Dermis microvascular lymphatic vessel endothelial cell (primary cell): ENCODE measurements at places on chromosomes 13 and 19. TPM values are rescaled to one million over a fixed set of nuclear protein-coding genes. Genes with fewer than 3 reads are reported as not detected.

KPTN gene
- 4.0 and 5.3 TPM in 2 replicates for total RNA-seq

GAPDHS gene
- total RNA-seq, result not detected in 2 replicates

GGACT gene
- total RNA-seq, result 4.2 and 4.6 TPM in 2 replicates

SYT3 gene
- total RNA-seq, result under 0.01 TPM in 1 of 2 replicates, not detected in the other

FXYD1 gene
- total RNA-seq, result not detected in 2 replicates

KLK14 gene
- total RNA-seq, result not detected in 2 replicates

ZNF628 gene
- 0.77 and 2.1 TPM in 2 replicates for total RNA-seq

ZNF98 gene
- 0.13 TPM in 1 of 2 replicates, not detected in the other for total RNA-seq

FFAR2 gene
- total RNA-seq, result not detected in 2 replicates

C19orf44 gene
- total RNA-seq, result 1.5 and 1.8 TPM in 2 replicates

FGF22 gene
- total RNA-seq, result not detected in 2 replicates

ASPDH gene
- total RNA-seq, result not detected in 2 replicates

KIR2DL4 gene
- total RNA-seq, result not detected in 2 replicates

NALCN gene
- 21.6 and 29.2 TPM in 2 replicates for total RNA-seq

CCDC122 gene
- 2.1 and 2.8 TPM in 2 replicates for total RNA-seq

SNAPC2 gene
- total RNA-seq, result 5.1 and 5.8 TPM in 2 replicates

LENG9 gene
- total RNA-seq, result 4.0 and 4.9 TPM in 2 replicates

KCNRG gene
- 5.8 and 6.7 TPM in 2 replicates for total RNA-seq

CEACAM4 gene
- total RNA-seq, result not detected in 2 replicates

ZNF177 gene
- total RNA-seq, result 0.51 and 0.89 TPM in 2 replicates

PRR36 gene
- not detected in 2 replicates for total RNA-seq

THAP8 gene
- total RNA-seq, result 0.77 and 1.1 TPM in 2 replicates

ZNF888 gene
- total RNA-seq, result 4.3 and 4.7 TPM in 2 replicates

NCR1 gene
- not detected in 2 replicates for total RNA-seq

FUT6 gene
- not detected in 2 replicates for total RNA-seq
